Central memory CD8-positive, alpha-beta T cell (primary cell): ENCODE measurements at places on chromosomes 5 and 9.
A peak's percentile ranks its signal among the peaks of the same experiment; 100 is the strongest.

DNA sequence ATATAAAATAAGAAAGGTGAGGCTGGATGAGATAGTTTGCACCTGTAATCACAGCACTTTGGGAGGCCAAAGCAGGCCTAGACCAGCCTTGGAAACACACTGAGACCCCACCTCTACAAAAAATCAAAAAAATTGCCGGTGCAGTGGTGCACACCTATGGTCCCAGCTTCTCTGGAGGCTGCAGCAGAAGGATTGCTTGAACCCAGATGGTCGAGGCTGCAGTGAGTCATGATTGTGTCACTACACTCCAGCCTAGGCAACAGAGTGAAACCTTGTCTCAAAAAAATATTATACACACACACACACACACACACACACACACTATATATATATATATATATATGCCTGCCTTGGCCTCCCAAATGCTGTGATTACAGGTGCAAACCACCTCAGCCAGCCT, 1.3 kb downstream of the SLC35D2 start:
- H3K36me3 ChIP-seq = peaks cover 7% of the 10 kb centered on the region
- H3K27ac ChIP-seq = no peak overlapping the region
- H3K27me3 ChIP-seq = no peaks in the 10 kb centered on the region
- peak overlapping the region; percentile 86 for H3K4me3 ChIP-seq

DNA sequence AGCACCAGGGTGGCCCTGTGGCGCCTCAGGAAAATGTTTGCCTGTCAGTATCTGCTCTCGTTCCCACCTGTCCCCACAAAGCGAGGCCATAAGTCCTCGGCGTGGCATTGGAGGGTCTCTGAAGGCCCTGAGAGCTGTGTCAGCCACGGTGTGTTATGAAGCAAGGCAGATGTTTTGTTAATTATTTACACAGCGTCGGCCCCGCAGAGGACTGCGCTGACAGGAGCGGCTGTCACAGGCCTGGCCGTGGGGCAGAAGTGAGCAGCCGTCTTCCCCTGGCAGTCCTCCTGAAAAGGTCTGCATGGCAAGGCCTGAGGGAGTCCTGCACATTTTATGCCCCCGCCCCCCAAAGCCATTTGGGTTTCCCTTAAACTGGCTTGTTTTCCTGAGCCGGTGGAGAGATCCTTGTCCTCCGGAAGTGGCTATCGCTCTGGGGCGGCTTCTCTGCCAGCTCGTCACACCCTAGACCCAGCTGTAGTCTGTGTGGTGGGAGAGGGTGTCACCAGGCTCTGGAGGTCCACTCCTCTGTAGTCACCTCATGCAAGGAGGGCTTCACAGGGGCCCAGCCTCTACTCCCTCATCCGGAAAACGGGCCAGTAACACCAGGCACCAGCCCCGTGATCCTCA, 6.2 kb downstream of the NEK6 start:
- H3K27ac ChIP-seq = no peak overlapping the region
- H3K27me3 ChIP-seq = no peaks in the 10 kb centered on the region
- peaks cover 2% of the 10 kb centered on the region for H3K36me3 ChIP-seq
- peaks cover 55% of the 10 kb centered on the region for H3K4me1 ChIP-seq

DNA sequence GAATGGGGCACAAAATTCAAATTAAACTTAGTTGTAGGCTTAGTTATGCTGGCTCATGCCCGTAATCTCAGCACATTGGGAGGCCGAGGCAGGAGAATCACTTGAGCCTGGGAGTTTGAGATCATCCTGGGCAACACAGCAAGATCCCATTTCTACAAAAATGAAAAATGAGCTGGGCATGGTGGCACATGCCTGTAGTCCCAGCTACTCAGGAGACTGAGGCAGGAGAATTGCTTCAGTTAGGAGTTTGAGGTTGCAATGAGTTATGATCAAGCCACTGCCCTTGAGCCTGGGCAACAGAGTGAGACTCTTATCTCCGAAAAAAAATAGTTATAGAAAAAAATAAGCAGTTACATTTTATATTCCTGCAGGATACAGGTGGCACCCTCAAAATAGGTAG, 20.7 kb upstream of the GFPT2 start:
- no peak for DNase-seq
- H3K4me1 ChIP-seq = no peaks in the 10 kb centered on the region
- H3K27ac ChIP-seq = no peak overlapping the region
- no peak overlapping the region for H3K4me3 ChIP-seq
- H3K27me3 ChIP-seq = no peaks in the 10 kb centered on the region

DNA sequence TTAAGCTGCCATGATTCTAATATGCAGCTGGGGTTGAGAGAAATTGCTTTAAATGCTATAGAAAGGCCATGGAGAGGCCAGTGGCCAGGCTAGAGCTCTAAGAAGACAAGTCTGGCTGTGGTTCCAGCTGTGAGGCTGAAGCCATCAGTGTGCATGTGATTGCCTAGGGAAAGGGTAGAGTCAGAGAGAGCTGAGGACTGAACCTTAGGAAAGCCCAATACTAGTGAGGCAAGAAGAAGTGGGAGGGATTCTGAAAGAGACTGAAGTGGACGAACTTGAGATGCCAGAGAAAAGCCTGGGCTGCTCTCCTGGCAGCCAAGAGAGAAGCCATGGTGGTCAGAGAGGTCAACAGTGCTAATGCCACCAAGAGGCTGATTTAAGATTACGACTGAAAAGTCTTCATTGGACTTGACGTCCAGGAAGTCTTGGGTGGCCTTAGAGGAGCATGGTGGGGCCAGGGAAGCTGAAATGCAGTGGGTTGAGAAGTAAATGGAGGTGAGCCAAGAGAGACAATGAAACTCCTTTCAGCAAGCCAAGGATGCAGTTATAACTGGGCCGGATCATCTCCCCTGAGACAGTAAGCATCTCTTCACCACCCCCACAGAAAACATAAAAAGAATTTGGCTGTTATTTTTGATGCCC, 133.2 kb downstream of the TMEM174 start:
- H3K36me3 ChIP-seq = peaks cover 2% of the 10 kb centered on the region
- no peak for DNase-seq
- H3K27ac ChIP-seq = no peak overlapping the region
- H3K27me3 ChIP-seq = peaks cover 94% of the 10 kb centered on the region

DNA sequence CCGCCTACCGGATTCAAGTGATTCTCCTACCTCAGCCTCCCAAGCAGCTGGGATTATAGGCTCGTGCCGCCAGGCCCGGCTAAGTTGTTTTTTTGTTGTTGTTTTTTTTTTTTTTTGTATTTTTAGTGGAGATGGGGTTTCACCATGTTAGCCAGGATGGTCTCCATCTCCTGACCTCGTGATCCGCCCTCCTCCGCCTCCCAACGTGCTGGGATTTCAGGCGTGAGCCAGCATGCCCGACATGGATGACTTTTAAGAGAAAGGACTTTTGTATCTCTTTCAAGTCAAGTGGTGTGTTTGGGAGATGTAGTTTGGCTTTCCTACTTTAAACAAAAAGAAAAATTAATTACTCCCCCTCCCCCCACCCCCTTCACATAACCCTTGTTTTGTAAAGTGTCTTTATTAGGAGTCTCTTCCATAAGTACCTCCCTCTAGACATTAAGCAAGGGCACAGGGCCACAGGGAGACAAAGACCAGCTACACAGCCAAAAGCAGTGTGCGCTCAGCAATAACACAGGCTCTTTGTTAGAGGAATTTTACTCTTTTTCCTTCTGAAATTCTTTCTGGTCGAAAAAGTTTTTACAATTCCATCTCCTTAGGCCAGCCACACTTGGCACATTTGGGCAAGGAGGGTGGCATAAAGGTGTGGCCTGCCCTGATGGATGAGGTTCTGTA, 31.2 kb downstream of the JAKMIP2 start:
- H3K27ac ChIP-seq = no peak overlapping the region
- H3K27me3 ChIP-seq = no peaks in the 10 kb centered on the region
- H3K4me3 ChIP-seq = no peak overlapping the region
- peaks cover 35% of the 10 kb centered on the region for H3K4me1 ChIP-seq
- H3K36me3 ChIP-seq = peaks cover 3% of the 10 kb centered on the region

GRCh38 chr5:158099571-158100105, 240.7 kb upstream of the CLINT1 start:
- H3K36me3 ChIP-seq = no peaks in the 10 kb centered on the region
- H3K4me3 ChIP-seq = no peak overlapping the region
- peaks cover 23% of the 10 kb centered on the region for H3K27me3 ChIP-seq
- DNase-seq = no peak
- no peaks in the 10 kb centered on the region for H3K4me1 ChIP-seq
- H3K27ac ChIP-seq = no peak overlapping the region

DNA sequence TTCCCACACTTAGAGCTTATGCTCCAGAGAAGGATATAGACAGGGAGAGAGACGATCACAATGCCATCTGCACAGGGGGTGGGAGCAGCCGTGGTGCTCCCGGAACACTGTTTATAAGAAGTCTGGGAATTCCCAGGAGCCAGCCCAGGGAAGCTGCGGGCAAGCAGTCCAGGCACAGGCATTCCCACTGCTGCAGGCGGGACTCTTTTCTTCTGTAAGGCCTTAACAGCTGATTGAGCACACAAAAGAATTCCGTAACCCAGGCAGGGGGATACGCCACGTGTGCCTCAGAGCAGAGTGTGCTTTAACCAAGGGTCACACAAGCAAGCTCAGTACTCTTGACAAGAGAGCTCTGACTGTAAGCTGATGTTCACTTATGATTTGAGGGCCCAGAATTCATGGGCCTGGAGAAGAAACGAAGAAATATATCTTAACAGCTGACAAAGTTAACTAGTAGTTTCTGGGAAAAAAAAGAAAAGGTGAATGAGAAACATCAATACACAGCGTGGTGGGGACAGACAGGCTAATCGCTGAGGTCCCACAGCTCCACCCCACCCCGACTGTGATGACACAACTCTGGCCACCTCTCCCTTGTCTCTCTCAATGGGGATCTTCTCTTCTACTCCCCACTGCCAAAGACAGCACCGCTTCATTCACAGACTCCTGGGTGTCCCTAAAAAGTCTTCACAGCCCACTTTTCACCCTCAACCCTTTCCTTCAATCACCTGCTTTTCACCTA, 85.9 kb upstream of the SIMC1 start:
- peaks cover 59% of the 10 kb centered on the region for H3K27me3 ChIP-seq
- H3K4me1 ChIP-seq = no peaks in the 10 kb centered on the region
- no peaks in the 10 kb centered on the region for H3K36me3 ChIP-seq
- no peak for DNase-seq
- H3K27ac ChIP-seq = no peak overlapping the region
- no peak overlapping the region for H3K4me3 ChIP-seq

GRCh38 chr5:157497875-157498611, 38.0 kb downstream of the NIPAL4 start:
- H3K27ac ChIP-seq = no peak overlapping the region
- no peak for DNase-seq
- H3K4me1 ChIP-seq = no peaks in the 10 kb centered on the region
- no peaks in the 10 kb centered on the region for H3K27me3 ChIP-seq
- H3K4me3 ChIP-seq = no peak overlapping the region
